ENCODE measurements at places on chromosomes 7 and 10. TPM values are rescaled to one million over a fixed set of nuclear protein-coding genes. Genes with fewer than 3 reads are reported as not detected.

DNA sequence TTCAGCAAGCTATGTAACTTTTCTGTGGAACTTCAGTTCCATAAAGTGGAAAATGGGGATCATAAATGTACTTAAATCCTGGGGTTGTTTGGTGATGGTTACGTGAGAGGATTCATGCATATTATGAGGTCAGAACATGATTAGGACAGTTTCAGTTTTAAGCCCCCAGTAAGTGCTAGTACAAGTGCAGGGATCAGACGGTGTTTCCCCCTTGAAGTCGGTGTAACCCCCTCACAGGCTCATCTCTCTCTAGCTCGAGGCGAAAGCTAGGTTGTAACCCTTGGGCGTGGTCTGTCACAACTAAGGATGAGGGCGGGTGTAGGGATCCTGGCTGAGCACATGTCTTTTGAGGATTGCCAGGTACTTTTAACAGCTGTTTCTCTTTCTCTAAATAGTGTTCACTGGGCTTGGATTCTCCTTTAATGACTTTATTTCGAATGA, 84.7 kb downstream of the SPAG6 start:
- H3K27ac ChIP-seq, result no peak overlapping the region
- H3K4me3 ChIP-seq, result no peak overlapping the region
- peaks cover 14% of the 10 kb centered on the region for H3K4me1 ChIP-seq
- DNase-seq, result no peak

SLC16A9 gene
- 3.8 TPM for total RNA-seq

DNA sequence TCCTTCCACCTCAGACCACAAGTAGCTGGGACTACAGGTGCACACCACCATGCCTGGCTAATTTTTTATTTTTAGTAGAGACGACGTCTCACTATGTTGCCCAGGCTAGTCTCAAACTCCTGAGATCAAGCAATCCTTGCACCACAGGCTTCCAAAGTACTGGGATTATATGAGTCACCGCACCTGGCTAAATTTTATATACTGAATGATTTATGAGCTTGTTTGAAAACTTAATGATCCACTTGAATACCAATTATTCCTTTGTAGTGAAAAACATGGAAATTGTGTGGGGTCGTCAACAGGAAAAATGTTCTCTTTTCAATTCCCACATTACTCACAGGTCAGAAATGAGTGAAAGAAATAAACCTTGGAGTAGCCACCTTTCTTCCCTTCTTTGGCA, 31.3 kb downstream of the RAPGEF5 start:
- no peaks in the 10 kb centered on the region for H3K36me3 ChIP-seq
- H3K4me3 ChIP-seq, result no peak overlapping the region
- H3K4me1 ChIP-seq, result peaks cover 28% of the 10 kb centered on the region

- H3K27ac ChIP-seq, result no peak overlapping the region
- H3K36me3 ChIP-seq, result peaks cover 18% of the 10 kb centered on the region
- H3K4me3 ChIP-seq, result no peak overlapping the region
- H3K27me3 ChIP-seq, result peaks cover 10% of the 10 kb centered on the region
Measured at GRCh38 chr10:110326351-110327032, 21.8 kb upstream of the SMNDC1 start.

- no peak overlapping the region for H3K27ac ChIP-seq
- peaks cover 12% of the 10 kb centered on the region for H3K27me3 ChIP-seq
- H3K4me3 ChIP-seq, result no peak overlapping the region
- H3K4me1 ChIP-seq, result no peaks in the 10 kb centered on the region
- H3K36me3 ChIP-seq, result no peaks in the 10 kb centered on the region
Measured at GRCh38 chr10:48463318-48464003, 141.4 kb downstream of the ARHGAP22 start.

DNA sequence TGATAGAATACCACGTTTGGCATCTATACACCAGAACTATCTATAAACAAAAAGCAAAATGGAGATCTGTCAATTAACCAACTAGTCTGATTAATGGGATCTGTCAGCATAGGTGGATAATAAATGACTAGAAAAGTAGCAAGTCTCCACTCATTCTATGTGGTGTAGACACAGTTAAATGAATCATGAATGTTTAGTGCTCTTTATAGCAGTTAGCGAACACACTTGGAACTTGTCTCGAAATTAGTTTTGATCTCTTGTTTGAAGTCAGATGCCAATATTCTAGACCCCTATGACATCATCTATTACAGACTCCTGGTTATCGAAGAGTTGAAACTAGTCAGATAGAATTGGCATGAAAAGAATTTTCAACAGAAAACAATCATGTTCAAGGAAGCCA, 259.7 kb downstream of the AHR start:
- H3K4me3 ChIP-seq, result no peak overlapping the region
- peaks cover 2% of the 10 kb centered on the region for H3K27me3 ChIP-seq
- H3K36me3 ChIP-seq, result no peaks in the 10 kb centered on the region
- no peaks in the 10 kb centered on the region for H3K4me1 ChIP-seq
- DNase-seq, result no peak

DNA sequence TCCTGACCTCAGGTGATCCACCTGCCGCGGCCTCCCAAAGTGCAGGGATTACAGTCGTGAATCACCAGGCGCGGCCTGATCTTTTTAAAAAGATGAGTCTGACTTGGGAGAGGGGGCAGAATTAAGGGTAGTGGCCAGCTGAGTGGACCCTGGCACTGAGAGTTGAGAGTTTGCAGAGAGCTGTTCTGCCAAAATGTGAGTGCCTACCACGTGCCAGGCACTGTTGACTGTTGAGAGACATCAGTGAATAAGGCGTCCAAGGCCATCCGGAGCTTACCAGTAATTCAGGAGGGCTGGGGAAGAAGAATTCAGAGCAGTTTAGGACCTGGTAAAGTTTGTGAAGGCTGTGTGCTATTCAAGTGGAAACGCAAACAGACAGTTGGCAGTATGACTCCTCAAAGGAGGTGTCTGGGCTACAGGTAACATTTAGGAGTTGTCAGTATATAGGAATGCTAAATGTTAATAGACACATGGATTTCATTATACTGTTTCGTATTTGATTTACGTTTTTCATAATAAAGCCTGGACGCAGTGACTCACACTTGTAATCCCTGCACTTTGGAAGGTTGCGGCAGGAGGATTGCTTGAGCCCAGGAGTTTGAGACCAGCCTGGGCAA, 1.5 kb downstream of the NIPSNAP2 start:
- no peak overlapping the region for H3K27ac ChIP-seq
- DNase-seq, result no peak

GATA3 gene
- total RNA-seq, result 70.9 TPM

DNA sequence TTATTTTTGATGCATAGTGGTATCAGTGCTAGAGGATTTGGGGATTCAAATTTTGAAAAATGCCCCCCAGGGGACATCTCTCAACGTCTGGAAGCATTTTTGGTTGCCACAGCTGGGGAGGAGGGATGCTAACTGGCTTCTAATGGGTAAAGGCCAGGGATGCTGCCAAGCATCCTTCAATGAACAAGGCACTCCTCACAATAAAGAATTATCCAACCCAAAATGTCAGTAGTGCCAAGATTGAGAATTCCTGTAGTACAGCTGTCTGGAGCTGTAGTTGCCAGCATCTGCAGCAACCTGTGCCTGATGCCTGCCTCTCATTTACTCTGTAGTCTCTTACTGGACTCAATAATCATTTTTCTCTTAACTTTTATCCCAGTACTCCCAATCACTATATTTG, 53.5 kb downstream of the SEPTIN7 start:
- no peak for DNase-seq
- H3K36me3 ChIP-seq, result peaks cover 14% of the 10 kb centered on the region
- no peak overlapping the region for H3K4me3 ChIP-seq

DNA sequence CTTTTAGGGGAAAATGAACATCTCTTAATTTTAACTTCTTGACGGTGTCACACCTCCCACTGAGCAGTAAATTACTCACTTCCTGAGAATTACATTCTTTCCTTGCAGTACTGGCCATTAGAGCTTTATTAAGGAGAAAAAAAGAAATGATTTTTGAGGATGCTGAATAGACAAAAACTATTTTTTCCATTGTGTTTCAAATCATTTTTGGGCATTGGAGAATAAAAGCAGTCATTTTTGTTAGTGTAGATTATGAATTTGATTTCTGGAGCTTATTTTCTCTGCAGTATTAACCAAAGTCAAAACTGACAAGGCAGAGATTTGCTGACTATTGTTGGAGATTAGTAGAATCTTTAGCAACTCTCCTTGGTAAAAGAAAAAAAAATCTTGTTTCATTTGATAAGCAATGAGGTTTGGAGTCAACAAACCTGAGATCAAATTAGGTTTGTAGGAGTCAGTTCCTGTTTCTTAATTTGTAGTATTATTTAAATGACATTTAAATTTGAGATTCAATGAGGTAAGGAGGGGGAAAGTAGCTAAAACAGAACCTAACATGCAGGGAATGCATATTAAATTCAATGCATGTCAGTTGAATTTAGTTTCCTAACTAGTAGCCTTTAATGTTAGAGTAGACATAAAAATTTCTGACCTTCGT, 70.6 kb downstream of the AP3M1 start:
- no peak overlapping the region for H3K27ac ChIP-seq
- H3K4me3 ChIP-seq, result no peak overlapping the region
- H3K36me3 ChIP-seq, result peaks cover 9% of the 10 kb centered on the region
- DNase-seq, result no peak
- no peaks in the 10 kb centered on the region for H3K27me3 ChIP-seq

RELN gene
- total RNA-seq, result 2.3 TPM

DNA sequence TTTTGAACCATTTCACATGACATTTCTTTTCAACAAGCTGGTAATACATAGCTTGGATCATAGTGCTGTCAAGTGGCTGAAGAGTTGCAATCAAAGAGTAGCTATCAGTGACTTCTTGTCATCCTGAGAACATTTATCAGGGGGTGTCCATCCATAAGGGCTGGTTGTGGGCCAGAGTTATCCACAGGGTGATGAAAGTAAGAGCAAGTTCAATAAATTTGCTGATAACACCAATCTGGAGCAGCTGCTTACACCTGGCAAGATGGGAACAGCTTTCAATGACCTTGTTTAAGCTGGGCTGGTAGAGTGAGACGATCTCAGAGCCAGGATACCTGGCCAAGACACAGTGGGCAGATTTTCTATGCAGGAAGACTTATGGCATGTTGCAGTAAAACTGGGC, 96.3 kb upstream of the IMMP2L start:
- no peak overlapping the region for H3K27ac ChIP-seq
- DNase-seq, result no peak
- H3K4me3 ChIP-seq, result no peak overlapping the region
- H3K27me3 ChIP-seq, result no peaks in the 10 kb centered on the region
- no peaks in the 10 kb centered on the region for H3K36me3 ChIP-seq

GRCh38 chr7:41006306-41006995, 696.4 kb downstream of the INHBA start:
- no peaks in the 10 kb centered on the region for H3K36me3 ChIP-seq
- H3K4me3 ChIP-seq, result no peak overlapping the region
- H3K27me3 ChIP-seq, result peaks cover 2% of the 10 kb centered on the region
- DNase-seq, result no peak

- H3K27me3 ChIP-seq, result no peaks in the 10 kb centered on the region
- H3K4me3 ChIP-seq, result no peak overlapping the region
- no peak overlapping the region for H3K27ac ChIP-seq
- no peaks in the 10 kb centered on the region for H3K36me3 ChIP-seq
- no peaks in the 10 kb centered on the region for H3K4me1 ChIP-seq
Measured at GRCh38 chr7:48637382-48637781, 287.0 kb upstream of the CDC14C start.

- H3K27me3 ChIP-seq, result peaks cover 12% of the 10 kb centered on the region
- no peaks in the 10 kb centered on the region for H3K4me1 ChIP-seq
- H3K4me3 ChIP-seq, result peak overlapping the region; percentile 33
- no peak overlapping the region for H3K27ac ChIP-seq
- DNase-seq, result no peak
Measured at GRCh38 chr7:36906956-36907635, 182.8 kb upstream of the AOAH start.
